ENCODE measurements at places on chromosomes 16 and 17.

GRCh38 chr16:47731252-47731651, 270.1 kb downstream of the PHKB start:
- DNase-seq: no peak

DNA sequence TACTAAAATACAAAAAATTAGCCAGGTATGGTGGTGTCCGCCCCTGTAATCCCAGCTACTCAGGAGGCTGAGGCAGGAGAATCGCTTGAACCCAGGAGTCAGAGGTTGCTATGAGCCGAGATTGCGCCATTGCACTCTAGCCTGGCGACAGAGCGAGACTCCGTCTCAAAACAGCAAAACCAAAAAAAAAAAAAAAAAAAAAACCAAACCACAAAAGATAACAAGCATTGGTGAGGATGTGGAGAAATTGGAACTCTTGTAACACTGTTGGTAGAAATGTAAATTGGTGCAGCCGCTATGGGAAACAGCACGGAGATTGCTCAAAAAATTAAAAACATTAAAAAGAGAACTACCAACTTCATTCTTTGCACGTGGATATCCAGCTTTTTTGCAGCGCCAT, 119.4 kb downstream of the OR1D5 start:
- no peak for DNase-seq

GRCh38 chr16:75529959-75530358, 5.9 kb downstream of the CHST5 start:
- DNase-seq: no peak

- no peak for DNase-seq
These were observed 14.7 kb downstream of the CD300LF start for GRCh38 chr17:74698069-74698468.

DNA sequence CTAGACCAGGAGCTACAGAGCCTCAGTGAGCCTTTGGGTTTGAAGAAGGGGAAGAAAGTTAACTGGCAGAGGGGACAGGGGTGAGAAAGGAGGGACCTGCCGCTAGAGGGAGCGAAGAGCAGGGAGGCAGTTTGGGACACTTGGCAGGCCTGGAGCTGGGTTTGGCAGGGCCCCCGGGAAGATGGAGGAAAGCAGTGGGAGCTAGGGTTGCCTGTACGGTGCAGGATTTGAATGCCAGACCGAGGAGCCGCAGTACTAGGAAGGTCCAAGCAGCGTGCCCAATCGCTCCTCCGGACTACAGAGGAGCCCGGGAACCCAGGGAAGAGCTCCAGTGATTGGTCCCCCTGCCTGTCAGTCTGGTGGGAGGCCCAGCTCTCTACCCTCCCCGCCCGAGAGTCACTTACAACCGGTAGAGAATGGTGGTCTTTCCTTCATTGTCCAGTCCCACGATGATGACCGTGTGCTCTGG, 1.3 kb downstream of the ARL5C start:
- DNase-seq: peak; percentile 61

DNA sequence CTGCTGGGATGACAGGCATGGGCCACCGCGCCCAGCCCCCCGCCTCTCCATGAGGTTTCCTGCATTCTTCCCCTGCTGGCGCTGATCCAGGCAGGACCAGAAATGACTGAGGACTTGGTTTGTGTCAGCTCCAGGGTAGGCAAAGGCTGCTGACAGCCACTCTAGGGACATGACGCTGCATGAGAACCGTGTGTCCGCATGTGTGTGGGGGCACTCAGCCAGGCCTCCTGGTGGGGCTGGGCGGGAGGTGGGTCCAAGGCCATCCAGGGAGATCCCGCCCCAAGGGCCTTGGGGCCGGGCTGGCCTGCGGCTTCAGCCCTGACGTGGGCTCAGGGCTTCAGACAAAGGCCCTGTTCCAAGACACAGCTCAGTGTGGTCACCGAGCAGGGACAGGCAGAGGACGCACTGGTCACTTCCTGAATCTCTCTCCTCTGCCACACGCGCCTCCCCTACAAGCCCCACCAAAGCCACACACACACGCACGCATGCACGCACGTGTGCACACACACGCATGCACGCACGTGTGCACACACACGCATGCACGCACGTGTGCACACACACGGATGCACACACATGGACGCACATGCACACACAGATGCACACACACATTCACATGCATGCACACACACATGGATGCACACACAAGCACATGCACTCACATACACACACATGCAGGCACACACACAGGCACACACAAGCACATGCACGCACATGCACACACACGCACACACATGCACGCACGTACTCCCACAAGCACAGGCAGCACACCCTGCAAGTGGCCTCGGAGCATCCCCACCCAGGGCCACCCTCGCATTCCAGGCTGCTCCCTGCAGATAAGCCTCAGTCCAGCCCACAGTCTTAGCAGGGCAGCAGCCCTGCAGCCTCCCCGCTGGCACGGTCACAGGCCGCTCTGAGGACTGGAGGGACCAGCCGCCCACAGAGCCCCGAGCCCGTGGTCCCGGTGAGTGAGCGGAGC, 5.3 kb upstream of the TMEM204 start:
- no peak for DNase-seq

All from activated naive CD4-positive, alpha-beta T cell (primary cell).